GM19239 (cell line): ENCODE measurements at places on chromosomes 11 and 22.

DNA sequence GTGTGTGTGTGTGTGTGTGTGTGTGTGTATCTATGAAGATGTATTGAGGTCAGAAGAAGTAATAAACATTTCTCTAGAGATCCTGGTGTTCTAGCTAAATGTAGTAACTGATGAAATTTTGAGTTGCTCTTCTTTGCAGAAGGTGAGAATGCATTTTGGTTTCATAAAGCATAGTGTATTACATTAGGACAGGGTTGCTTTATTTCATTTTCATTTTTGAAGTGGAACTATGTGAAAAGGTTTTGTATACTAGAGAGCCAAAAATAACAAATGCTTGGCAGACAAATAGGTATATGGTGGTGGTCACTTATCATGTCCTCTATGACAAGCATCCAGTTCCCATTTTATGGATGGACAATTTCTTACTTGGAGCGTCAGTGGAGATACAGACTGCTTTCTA, 99.0 kb downstream of the CASP12 start:
- peak; percentile 2 for DNase-seq

DNA sequence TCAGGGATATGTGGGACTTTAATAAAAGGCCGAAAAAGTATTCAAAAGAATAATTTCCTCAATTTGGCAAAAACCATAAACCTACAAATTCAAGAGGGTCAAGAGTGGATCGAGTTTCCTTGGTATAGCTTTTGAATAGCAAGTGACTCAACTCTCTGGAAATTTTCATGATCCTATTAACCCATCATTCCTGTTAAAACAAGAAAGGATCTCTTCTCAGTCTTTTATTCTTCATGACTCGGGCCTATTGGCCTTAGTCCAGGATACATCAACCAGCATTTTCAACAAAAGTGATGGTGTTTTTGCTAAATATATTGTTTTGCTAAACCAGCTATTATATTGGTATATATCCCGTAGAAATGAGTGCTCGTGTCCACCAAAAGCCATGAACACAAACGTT, 110.3 kb downstream of the ATXN10 start:
- no peak for DNase-seq

GRCh38 chr11:78952890-78953289, 378.2 kb upstream of the NARS2 start:
- DNase-seq = no peak

DNA sequence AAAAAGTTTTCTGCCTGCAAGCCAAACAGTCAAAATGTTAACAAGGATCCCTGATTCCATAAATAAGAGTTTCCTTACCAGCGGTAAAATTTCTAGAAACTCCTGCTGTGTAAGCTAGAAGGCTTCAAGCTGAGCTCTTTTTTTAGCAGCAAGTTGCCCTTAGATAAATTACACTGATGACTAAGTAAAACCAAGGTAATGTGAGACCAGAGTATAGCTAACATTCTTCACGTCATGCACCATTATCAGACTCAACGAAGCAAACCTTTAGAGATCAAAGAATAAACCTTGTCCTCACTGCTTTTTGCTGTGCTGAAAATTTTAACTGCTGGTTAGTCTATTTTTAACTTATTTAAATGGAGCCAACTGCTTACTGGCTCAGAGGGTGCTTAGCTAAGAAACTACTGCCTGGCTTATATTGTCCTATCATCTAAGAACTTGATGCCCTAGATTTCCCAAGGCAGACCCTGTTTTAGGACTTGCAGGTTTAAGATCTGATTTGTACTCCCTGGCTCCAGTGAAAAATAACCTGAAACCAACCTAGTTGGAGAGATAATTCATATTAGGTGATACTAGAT, 900.7 kb downstream of the JRKL start:
- no peak for DNase-seq

GRCh38 chr22:27576815-27577573, 224.6 kb downstream of the MN1 start:
- DNase-seq = no peak

- DNase-seq = no peak
Measured at GRCh38 chr11:116109228-116109627, 605.0 kb upstream of the CADM1 start.

DNA sequence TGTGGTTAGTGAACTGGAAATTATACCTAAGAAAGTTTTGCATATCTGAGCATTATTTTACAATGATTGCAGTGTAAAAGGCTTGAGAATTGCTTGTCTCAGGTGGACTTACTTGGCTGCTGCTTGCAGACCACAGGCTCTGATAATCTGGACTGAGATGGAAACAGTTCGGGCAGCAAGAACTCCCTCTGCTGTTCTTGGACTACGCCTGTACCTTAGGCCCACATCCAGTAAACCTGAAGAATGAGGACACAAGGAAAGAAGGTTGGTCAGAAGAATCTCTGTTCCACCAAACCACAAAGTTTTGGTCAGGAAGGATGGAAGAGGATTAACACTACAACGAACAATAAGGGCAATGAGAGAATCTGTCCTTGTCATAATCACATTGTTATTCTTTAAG, 80.1 kb downstream of the C2CD3 start:
- DNase-seq = no peak

DNA sequence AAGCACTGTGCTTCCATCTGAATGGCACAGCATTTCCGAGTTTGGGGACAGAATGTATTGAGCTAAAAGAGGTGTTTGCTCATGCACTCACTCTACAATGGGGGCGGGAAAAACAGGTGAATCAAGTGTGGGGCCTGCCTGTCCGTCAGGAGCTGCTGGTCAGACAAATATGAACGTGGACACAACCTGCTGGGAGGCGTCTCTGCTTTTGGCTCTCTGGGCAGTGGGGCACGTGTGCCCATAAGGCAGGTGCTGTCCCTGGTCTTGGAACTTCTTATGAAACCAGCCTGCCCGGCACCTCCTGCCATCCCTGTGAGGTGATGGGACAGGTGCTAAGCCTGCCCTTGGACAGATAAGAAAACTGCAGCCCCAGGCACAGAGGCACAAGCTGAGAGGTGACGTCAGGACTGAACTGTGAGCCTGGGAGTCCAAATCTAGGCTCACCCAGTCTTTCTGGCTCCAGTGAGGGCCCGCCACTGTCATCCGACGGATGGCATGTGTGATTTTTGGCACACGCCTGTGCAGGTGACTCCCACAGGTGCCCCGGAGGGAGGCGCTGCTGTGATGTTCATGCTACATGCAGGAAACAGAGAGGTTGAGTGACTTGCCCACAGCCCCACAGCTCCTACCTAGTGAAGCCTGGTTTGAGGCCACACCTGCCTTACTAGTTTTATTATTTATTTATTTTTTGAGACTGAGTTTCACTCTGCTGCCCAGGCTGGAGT, 51.6 kb downstream of the SMIM38 start:
- DNase-seq = no peak

- no peak for DNase-seq
Measured at GRCh38 chr11:124190298-124191139, 7.4 kb downstream of the OR10D3 start.

DNA sequence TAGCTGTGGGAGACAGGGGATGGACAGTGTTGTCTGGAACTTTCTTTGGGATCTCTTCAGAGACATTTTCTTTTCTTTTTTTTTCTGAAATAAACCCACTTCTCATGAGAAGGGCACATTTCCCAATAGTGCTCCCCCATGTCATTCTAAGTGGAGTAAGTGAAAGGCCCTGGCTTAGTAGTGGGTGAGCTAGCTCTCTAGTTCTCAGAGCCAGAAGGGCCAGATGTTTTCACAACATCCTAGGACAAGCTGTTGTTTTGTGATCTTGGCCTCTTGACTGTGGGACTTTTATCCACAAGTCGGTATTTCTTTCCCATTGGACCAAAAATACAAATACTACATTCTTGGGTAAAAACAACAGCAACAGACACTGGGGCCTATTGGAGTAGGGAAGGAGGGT, 607.7 kb upstream of the TENM4 start:
- no peak for DNase-seq

DNA sequence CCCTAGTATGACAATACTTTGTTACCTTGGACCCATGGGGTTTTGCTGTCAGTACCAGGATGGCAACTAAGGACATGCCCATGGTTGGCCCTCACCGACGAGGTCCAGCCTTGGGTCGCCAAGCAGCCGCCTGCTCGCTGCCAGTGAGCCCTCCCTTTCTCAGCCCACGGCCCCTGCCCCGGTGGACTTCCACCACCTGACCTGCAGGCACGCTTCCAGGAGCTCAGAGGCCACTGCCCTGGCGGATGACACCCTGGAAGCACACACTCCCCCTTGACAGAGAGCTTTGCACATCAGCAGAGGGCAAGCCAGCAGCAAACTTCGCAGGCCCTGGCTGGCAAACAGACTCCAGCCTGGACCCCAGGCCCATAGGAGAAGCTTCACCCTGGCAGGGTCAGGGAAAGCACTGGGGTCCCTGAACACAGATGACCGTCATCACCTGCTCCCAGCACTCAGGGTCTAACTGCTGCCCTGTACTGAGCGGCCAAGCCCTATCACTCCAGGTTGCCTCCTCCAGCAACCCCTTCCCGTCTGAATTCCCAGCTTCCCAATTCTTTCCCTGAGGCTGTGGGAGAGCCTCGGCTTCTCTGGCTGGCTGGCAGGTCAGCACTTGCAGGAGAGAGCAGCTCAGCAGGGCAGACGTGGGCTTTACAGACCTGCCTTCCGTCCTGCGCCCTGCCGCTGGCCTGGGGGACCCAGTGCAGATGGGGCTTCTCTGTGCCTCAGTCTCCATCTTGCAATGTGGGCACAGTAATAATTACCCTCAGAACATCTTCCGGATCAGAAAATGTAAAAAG, 2.7 kb upstream of the PPARA start:
- no peak for DNase-seq

GRCh38 chr11:76781046-76781801, 1.9 kb upstream of the TSKU start:
- no peak for DNase-seq

DNA sequence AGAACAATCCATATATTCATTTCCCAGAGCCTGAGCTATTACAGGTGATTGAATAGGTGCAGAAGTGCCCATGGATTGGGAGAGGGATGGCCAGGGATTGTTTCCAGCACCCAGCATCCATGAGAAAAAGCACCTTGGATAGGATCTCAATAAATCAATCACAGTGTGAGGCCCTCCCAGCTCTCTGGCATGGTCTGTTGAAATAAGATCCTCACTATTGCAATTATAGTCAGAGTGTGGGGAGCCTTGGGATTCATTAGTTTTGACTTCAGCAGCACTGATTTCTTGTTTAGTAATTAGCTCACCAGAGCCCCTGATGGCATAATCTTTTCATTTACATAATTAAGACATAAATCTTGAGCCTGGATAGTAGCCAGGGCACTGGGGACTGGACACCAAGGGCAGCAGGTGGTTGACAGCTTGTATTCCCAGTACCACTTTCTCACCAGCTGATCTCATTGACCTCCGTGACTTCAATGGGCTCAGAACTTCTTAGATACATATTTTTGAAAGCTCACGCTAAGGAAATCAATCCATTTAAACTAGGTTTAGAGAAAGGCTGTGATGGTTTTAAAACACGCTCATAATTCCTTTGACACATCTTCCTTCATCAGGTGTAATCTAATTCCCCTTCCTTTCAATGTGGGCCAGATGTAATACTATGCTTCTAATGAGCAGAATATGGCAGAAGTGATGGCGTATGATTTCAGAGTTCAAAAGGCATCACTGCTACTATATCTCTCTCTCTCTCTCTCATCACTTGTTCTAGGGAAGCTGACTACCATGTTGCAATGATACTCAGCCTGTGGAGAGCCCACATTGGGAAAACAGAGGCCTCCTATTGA, 22.1 kb upstream of the DRD2 start:
- no peak for DNase-seq

GRCh38 chr11:65642014-65642671, 4.2 kb downstream of the SIPA1 start:
- DNase-seq = no peak

DNA sequence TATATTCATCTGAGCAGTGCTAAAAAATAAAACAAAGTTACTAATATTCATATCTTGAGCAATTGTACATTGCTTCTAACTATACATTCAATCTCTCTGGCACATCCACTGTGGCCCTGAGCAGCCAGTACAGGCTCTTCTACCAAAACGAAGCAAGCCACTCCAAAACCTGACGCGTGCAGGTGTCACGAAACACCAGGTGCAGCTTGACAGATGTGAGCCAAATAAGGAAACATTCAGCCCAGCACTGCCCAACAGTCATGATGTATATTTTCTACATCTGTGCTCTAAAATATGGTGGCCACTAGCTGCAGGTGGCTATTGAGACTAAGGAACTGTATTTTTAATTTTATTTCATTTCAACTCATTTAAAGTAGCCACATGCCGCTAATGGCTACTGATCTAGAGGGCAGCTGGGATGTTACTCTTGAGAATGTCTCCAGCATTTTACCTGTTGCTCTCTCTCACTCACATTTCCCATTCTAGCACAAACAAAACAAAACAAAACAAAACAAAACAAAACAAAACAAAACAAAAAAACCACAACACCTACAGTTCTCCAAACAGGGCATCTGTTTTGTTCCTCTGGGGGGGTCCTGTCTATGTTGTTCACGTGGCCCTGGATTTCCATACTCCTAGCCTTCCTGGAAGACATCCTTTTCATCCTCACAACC, 77.7 kb downstream of the LARGE1 start:
- no peak for DNase-seq

DNA sequence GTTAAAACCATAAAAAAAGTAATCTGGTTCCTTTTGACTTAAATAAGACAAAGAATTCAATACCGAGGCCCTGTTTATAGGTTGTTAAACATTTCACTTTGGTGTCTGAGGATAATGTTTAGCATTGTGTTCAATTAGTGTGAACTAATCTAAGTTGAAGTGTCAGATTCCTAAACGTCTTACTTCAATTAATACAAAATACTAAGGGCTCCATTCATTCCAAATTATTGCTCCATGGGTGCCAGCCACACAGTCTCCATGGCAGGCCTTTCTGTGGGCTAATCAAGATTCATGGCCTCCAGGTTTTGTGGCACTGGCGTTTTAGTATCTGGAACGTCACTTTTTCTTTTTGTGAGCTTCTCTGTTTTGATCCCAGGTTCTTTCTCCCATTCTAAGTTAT, 89.4 kb downstream of the TMEM135 start:
- no peak for DNase-seq

DNA sequence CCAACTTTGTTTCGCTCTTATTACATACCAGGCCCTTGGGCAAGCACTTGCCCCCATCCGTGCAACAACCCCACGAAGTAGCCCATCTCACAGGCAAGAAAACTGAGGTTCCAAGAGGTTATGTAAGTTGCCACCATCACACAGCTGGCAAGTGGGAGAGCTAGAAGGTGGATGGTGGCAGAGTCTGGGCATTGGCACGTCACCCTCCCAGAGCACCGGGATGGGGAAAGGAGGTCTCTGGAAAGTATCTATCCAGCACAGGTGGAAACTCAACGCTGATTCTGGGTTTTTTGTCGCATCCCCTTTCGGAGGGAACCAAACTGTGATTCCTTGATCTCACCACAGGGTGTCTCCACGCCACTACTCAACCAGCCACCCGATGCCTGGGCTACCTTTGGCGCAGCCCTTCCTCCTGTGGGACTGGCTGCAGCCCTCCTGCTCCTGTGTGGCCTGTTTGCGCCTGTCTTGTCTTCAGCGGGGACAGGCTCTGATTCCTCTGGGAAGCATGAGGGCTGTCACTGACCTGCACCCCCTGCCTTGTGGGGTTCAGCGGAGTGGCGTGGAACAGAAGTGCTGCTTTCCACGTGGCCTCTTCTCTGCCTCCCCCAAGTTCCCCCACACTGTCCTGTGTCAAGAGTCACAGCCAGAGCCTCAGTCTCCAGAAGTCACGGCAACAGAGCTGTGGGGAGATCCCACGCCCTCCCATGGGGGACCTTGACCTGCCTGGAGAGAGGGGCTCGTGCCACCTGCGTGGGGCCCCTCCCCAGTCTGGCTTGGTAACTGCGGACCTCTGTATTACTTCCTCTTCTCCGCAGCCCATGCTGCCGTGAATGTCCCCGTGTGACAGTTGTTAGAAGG, 34.4 kb upstream of the TRIM29 start:
- peak; percentile 61 for DNase-seq

- no peak for DNase-seq
Measured at GRCh38 chr22:33920197-33920540, at the start of gene LARGE1. Gene LARGE1, minus strand, starts transcription at chr22:33920476.
